ENCODE measurements at places on chromosomes 16 and 17.
A peak's percentile ranks its signal among the peaks of the same experiment; 100 is the strongest.

GRCh38 chr17:58873926-58874325, 118.3 kb downstream of the PPM1E start:
- no peak for DNase-seq

GRCh38 chr17:76948726-76949342, 80.6 kb downstream of the MGAT5B start:
- DNase-seq = peak; percentile 22

DNA sequence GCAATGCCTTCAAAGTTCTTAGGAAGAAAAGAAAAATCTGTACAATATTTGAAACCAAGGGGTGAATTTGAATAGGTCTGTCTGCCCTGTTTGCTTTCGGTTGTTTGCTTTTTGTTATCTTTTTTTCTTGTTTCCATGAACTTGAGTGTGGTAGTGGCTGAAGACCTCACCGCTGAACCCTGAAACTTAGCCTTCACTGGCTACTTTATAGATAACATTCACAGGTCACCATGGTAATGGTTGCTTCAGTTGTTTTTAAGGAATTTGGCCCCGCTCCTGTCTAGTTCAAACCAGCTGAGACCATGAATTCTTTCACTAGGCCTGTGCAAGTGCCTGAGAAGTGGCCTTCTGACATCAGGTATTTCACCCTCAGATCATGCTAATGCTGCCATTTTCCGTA, 137.0 kb upstream of the PMFBP1 start:
- no peak for DNase-seq

GRCh38 chr17:50277357-50277754, 3.1 kb downstream of the TMEM92 start:
- no peak for DNase-seq

DNA sequence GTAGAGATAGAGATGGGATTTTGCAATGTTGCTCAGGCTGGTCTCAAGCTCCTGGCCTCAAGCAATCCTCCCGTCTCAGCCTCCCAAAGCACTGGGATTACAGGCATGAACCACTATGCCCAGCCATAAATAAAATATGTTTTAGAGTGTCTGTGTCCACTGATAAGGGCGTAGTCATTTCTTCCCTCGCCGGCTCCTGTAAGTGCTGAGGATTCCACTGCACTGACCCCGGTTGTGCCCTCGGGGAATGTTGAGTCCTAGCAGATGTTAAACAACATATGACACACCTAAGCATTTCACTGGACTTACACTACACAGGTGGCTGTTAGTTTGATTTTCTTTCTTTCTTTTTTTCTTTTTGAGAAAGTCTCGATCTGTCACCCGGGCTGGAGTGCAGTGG, 5.6 kb upstream of the SHMT1 start:
- DNase-seq = no peak

- DNase-seq = no peak
Observed at GRCh38 chr16:79066561-79066960, 534.0 kb downstream of the MAF start.

All from NCI-H2081 treated with DMSO at 0.1 percent for 48 hours (cell line).